Stimulated activated CD4-positive, alpha-beta T cell treated with anti-CD3 and anti-CD28 coated beads, Interleukin-1b, Interleukin-23, amount 100 ng/mL, for 24 hours (primary cell): ENCODE measurements at places on chromosomes 11 and 22.

- DNase-seq: no peak
Measured at GRCh38 chr22:38798496-38798895, 4.6 kb upstream of the DNAL4 start.

GRCh38 chr11:29200791-29201562, 815.9 kb downstream of the KCNA4 start:
- no peak for DNase-seq

DNA sequence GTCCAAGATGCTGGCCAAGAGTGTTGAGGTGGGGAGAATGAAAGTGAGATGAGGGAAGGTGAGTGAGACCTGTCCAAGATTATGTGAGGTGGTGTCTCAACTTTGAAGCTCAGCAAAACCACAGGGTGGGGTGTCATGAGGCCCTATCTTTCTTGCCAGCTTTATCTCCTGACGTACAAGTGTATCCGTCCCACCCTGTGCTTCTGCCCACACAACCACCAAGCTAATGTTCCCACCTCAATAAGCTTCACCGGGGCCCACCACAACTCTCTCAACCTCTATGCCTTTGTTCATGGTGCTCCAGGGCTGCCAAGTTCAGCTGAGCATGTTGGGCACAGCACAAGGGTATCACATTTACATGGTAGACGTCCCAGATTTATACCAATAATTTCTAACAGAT, 7.1 kb upstream of the TPST2 start:
- DNase-seq: no peak

DNA sequence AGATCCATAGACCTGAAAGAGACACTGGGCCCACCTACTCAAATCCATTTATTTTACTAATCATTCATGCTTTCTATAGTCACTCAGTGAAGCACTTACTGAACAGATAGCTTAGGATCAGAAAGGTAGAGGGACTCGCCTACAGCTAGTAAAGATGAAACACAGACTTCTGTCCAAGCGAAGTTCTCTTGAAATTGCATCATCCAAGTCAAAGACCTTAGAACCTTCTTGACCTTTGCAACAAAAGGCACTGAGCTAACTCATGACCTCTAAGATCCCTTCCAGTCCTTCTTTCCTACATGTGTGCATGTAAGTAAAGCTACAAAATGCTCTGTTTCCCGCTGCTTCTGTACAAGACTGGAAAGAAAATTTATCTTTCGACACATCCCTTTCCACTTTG, 377.6 kb downstream of the LARGE1 start:
- DNase-seq: no peak

- DNase-seq: no peak
Measured at GRCh38 chr11:117026593-117027330, 71.5 kb downstream of the SIK3 start.

DNA sequence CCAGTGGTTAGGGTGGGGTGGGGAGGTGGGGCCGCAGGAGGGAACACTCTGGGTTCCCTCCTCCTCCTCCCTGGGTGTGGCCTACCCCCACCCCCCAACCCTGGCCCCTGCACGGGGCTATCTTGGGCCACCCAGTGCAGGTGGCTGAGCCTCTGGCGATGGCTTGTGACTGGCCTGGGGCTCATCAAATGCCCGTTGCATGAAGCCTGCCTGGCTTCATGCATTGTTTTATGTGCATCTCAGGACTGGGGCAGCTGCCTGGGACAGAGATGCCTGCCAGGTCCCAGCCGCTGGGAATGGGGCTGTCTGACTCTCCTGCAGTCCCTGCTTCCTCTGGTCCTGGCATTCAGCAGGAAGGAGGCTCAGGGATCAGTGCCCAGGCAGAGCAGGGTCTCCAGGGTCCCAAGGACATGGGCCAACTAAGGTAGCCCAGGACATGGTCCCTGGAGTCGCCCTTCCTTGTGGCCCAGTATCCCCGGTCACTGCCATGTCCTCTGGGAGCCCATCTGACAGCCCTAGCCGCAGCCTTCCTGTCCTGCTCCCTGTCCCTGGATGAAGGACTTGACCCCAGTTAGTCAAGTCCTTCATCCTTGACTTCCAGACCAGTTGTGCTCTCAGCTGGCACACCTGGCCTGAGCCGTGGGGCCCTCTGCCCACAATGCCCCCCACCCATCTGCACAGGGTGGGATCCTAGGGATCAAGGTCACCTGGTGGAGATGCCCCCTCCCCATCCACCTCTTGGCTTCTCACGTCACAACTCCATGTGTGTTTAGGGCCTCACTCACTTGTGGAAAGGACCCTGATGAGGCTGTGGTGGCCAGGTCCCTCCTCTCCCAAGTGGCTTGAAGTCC, 112.1 kb upstream of the FGF3 start:
- DNase-seq: no peak

- no peak for DNase-seq
Measured at GRCh38 chr11:18865951-18866350, 73.3 kb downstream of the MRGPRX1 start.

DNA sequence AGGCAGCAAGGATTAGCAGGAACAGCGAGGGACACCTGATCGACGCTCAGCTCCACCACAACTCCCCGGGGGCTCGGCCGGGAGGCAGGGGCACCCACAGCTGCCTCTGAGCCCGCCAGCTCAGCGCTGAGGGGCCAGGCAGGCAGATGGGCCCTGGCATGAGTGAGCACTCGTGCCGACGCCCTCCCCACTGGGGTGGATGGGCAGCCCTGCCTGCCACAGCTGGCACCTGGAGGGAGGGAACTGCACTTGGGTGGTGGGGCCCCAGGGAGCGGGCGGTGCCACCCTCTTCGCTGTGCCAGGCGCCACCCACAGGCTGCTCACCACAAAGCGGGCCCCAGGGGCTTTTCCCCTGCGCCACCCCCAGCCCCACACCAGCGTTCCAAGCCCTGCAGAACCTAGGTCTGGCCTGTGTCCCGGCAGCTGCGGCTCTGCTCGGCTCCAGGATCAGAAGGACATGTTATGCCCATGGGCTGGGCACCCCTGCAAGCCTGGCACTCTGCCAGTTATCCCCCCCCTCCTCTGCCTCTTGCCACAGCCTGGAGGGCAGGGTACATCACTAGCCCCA, 28.8 kb downstream of the WNT7B start:
- no peak for DNase-seq

DNA sequence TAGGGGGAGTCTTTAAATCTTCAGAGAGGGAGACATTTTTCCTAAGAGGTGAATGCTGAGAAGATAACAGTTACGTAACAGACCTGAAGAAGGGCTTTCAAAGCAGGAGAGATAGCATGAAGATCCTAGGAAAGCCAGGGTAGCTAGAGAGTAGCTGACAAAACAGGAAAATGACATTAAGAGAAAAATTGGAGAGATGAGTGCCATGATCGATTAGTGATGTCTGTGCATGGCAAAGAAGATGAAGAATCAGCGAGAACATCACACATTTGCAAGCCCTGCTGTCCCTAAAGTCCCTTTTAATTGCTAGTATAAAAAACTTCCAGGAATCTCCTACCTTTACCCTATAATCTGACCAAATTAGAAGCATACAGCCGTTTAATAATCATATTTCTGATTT, 116.9 kb upstream of the PAX6 start:
- DNase-seq: no peak

DNA sequence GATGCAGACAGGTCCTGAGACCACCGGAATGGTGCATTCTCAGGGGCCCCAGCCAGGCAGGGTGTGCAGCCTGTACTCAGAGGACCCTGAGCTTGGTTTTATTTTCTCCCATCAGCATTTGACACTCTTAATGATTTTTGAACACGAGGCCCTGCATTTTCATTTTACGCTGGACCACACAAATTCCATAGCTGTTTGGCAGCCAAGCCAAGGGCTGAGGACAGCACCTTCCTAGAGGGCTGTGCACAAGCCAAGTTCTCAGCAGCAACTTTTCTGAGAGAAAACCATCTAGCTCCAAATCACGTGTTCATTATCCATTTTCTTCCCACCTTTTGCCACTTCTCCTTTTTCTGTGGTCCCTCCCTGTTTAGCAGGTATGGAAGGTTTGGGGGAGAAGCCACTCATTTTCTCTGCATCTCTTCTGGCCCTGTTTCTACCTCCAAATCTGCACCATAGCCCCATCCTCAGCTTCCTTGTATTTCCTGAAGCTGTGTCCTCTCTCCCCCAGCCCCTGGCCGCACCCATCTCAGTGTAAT, 60.4 kb downstream of the TRAF6 start:
- no peak for DNase-seq

DNA sequence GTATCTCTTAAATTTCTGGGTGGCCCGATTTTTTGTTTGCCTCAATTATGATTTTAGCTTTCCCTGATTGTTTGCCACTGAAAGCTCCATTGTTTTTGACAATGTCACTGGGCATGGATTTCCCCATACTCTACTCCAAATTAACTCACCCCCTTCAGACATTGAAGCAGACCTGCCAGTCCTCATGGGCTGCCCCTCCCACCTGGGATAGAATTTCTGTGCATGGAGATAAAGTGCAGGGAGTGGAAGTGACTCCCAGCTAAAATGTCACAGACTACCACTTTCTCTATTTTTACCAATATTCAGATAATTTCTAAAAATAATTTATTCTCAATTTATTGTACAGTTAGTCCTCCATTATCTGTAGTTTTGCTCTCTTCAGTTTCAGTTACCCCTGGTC, 79.1 kb upstream of the CLPB start:
- DNase-seq: no peak

DNA sequence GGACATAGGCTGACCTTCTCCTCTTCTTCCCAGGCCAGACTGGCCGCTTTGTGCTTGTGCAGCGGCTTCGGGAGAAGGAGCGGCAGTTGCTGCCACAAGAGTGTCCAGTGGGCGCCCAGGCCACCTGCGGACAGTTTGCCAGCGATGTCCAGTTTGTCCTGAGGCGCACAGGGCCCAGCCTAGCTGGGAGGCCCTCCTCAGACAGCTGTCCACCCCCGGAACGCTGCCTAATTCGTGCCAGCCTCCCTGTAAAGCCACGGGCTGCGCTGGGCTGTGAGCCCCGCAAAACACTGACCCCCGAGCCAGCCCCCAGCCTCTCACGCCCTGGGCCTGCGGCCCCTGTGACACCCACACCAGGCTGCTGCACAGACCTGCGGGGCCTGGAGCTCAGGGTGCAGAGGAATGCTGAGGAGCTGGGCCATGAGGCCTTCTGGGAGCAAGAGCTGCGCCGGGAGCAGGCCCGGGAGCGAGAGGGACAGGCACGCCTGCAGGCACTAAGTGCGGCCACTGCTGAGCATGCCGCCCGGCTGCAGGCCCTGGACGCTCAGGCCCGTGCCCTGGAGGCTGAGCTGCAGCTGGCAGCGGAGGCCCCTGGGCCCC, 1.4 kb downstream of the RASSF7 start:
- DNase-seq: no peak

DNA sequence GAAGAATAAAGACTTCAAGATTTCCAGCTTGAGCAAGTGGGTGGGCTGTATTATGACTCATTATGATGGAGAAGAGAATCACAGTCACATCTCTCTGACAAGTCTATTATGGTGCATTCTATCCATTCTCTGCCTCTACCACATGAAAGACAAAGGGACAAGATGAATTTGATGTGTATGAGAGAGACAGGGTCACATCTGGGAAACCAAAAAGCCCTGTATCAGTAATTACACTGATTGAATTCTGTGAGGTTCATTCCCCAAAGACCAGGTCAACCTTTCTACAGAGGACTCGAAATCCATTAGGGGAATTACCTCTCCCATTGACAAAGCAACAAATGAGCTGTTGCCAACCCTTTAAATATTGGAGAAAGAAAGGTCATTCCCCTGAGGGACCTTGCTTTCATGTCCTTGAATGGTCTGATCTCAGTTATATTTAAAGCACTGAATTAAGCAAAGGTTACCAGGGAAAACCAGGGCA, 109.6 kb downstream of the USP35 start:
- DNase-seq: no peak

GRCh38 chr11:111559800-111560464, 19.4 kb downstream of the LAYN start:
- DNase-seq: no peak

DNA sequence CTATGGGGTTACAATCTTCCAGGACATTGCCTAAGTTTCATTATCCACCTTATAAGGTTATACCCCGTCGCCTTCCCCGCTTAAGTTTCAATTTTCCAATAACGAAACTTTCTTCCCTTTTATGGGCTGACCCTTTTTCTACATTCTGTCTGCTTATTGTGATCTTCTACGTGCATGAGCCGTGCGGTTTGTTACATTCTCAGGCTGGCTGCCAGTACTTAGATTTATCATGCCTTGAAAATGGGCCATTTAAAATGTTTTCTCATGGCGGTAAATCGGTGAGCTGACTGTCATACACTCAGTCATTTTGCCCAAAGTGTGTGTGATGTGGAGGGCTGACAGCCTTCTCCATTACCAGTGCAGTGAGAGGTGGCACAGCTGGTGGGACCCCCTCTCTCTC, 23.3 kb downstream of the DGCR6L start:
- no peak for DNase-seq

GRCh38 chr22:37807410-37808293, at the start of gene GCAT:
Gene GCAT (plus strand): TSS chr22:37807934. CDS start chr22:37807968, 34 bp downstream.
- peak; percentile 87 for DNase-seq

DNA sequence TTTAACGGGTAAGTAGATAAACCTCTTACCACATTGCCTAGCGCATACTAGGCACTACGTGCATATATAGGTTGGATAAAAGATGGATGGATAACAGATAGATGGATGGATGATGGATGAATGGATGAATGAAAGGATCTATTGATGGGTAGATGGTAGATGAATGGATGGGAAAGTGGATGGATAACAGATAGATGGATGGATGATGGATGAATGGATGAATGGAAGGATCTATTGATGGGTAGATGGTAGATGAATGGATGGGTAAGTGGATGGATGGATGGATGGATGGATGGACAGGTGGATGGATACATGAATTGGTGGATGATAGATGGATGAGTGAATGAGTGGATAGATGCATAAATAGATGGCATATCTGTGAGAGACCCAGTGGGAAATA, 555.0 kb downstream of the MN1 start:
- DNase-seq: no peak
